ENCODE measurements at places on chromosomes 12 and 14. TPM values are rescaled to one million over a fixed set of nuclear protein-coding genes. Genes with fewer than 3 reads are reported as not detected.

The CELA1 gene
- total RNA-seq, result not detected

GRCh38 chr12:69284131-69284530 is 44.8 kb downstream of the CPSF6 start:
- DNase-seq, result peak; percentile 65

- peak; percentile 81 for DNase-seq
These were observed 833 bp upstream of the BHLHE41 start for GRCh38 chr12:26125400-26126339.

GRCh38 chr14:47541662-47542061 is 133.7 kb downstream of the MDGA2 start:
- DNase-seq, result no peak

DNA sequence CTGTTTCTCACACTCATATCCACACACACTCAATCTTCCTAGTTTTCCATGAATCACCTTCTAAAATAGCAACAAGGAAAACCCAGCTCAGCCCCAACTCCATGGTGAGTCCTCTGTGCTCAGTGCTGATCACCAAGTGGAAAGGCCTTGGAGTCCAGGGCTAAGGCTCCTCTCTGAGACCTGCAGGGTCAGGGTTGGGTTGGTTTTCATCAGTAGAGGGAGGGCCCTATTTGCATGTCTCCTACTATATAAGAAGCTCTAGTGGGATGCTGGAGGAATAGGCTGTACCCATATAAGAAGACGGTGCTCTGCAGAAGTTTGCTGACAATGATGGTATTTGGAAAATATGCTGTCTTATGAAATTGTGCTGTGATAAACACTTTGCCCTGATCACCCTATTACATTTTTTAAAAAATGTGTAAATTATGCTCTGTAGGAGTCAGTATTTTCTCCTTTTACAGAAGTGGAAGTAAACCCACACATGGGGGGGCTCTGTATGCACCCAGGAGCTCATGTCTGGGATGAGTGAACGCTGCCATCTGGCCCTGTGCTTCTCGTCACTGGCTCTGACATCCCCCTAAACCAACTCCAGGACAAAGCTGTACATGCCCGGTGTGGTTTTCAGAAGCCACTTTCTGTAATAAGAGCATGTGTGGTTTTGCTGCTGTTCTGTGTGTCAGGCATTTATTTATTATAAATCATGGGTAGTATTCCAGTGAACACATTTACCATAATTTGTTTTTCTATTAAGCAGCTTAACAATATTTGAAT is 536.3 kb downstream of the TMEM121 start:
- DNase-seq, result no peak

- no peak for DNase-seq
These were observed 39.8 kb downstream of the IFNG start for GRCh38 chr12:68119724-68120211.

GRCh38 chr14:102863381-102863780 is 59.1 kb upstream of the AMN start:
- no peak for DNase-seq

- DNase-seq, result peak; percentile 71
These were observed at the start of gene RHOF for GRCh38 chr12:121793440-121793837. TSS of gene RHOF (minus strand) at chr12:121793688. CDS start at chr12:121793633, 55 bp downstream.

All from colonic mucosa (tissue), 4 donors.